ENCODE measurements at places on chromosomes 1 and 21.

DNA sequence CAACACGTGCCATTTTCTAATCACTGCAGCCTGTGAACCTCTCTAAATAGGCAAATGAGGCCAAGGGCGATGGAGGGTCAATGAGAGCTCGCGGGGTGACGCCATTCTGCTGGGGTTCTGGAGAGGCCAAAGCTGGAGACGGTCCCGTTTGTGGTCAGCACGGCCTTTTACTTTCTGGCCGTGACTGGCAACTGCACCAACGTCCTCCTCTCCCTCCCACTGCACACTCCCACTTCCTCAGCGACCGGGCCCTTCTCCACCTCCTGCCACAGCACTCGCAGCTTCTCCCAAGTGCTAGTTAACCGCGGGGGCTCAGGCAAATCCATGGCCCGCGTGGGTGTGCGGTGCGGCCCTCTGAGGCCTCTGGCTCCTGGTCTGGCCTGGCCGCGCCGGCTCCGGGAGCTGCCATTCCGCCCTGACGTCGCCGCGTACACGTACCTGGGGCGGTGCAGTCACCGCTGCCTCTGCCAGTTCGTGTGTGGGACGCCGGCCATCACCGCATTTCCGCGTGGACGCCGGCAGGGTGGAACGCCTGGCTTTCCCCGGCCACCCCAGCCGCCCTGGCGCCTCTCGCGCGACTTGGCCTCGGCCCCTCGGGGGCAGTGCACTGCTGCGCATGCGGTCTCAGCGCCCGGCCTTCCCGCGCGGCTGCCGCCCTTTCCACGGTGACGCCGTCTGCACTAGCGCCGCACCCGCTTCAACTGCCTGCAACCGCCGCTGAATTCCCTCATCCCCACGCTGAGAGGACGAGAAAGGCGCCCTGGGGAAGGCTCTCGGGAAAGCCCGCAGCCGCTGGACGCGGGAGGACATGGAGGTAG, 18.2 kb downstream of the OR2C3 start:
- no peak for DNase-seq

GRCh38 chr1:234942879-234943506, 185.6 kb downstream of the TOMM20 start:
- DNase-seq: no peak

- peak; percentile 58 for DNase-seq
These were observed 1.4 kb upstream of the SSBP3 start for GRCh38 chr1:54407404-54408146.

GRCh38 chr1:198530953-198531352, 9.5 kb downstream of the ATP6V1G3 start:
- DNase-seq: no peak

- DNase-seq: no peak
These were observed 31.3 kb upstream of the ROR1 start for GRCh38 chr1:63742526-63742925.

DNA sequence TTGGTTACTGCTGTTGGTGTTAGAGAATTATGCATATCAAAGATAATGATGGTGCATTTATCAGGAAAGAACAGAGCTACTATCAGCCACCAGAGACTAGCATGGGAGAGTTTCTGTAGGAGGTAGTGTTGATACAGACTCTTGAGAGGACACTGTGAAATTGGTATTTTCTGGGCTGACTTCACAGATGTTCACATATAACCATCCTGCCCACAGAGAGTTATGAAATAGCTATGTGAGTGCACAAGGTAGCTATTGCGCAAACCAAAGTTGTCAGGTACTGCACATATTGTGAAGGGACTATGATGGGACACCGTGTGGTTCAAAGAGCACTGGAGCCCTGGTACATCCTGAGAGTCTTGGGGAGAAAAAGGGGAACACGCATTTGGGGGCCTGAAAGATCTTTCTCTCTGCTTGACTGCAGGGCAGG, 1.4 kb upstream of the TLCD4 start:
- no peak for DNase-seq

- DNase-seq: no peak
These were observed 147.6 kb downstream of the IFI44 start for GRCh38 chr1:78797108-78797781.

DNA sequence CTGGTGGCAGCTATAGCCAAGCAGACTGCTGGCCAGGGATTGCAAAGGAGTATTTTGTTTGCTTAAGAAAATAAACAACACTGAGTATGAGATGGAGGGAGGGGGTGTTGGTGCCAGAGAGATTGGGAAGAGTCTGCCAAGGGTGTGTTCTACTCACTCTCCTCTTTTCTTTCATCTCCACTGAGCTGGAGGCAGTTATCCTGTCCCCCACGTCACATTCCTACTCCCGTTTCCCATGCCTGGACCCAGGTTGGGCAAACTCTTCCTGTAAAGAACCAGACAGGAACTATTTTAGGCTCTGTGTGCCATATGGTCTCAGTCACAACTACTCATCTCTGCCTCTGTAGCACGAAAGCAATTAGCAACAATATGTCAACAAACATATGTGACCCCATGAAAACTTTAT, 1.4 kb upstream of the IL24 start:
- no peak for DNase-seq

DNA sequence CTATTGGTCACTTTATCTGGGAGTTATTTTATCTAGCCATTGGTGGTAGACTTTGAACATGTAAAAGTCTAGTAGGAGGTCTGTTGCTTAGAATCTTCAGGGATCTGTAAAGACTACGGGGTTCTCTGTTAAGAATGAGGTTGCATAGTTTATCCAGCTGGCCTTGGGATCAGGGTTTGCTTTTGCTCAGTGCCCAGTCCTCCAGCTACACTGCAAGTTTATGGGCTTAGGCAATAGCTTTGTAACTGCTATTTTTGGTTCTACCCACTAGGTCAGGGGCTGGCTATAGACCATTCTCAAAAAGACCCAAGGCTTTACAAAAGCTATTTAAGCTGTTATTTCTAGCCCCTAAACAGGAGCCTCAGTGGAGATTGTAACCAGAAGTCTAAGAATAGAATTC, 9.8 kb downstream of the SH3GLB1 start:
- no peak for DNase-seq

- no peak for DNase-seq
These were observed 82.0 kb downstream of the VWA5B1 start for GRCh38 chr1:20372676-20373075.

GRCh38 chr1:19453741-19454201, 31.6 kb downstream of the CAPZB start:
- no peak for DNase-seq

Data from stimulated activated CD8-positive, alpha-beta memory T cell treated with anti-CD3 and anti-CD28 coated beads, Interleukin-12 subunit alpha, Interleukin-12 subunit beta, amount 100 ng/mL, for 1 hour (primary cell).